Umbilical cord (tissue), 2 donors: ENCODE measurements at places on chromosomes 1 and 21. TPM values are rescaled to one million over a fixed set of nuclear protein-coding genes. Genes with fewer than 3 reads are reported as not detected.

DNA sequence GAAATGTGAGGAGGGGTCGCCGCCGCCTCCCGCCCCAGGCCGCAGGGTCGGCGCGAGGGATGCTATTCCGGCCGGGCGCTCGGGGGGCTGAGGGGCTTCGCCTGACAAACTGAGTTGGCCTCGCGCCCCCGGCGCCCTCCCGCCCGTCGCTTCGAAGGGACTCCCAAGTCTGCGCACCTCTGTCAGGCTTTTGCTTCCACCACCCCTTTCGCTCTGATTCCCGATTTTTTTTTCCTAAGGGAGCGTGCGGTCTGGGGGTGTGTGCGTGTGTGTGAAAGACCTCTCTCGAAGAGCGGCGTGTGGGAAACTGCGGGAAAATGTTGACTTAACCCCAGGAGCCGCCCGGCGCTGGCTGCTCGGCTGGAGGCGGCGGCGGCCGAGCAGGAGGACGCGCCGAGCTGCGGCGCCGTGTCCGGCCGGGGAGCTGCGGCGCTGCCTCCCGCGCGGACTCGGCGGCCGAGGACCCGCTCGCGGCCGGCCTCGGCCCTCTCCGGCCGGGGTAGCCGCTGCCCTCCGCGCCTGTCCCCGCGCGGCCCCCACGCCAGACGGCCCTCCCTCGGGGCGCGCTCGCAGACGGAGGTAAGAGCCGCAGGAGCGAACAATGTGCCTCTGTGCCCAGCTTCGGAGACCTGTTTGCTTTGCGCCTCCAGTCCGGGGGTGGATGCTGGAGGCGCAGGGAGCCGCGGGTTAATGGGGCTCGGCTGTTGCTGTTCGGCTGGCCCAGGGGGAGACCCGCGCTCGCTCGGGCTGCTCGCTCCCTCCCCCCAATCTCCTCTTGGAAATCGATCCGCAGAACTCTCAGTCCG is 1.1 kb downstream of the ADGRL2 start:
- peak; percentile 60 for DNase-seq

- no peak for DNase-seq
Measured at GRCh38 chr1:85025940-85026339, 22.4 kb downstream of the MCOLN3 start.

DNA sequence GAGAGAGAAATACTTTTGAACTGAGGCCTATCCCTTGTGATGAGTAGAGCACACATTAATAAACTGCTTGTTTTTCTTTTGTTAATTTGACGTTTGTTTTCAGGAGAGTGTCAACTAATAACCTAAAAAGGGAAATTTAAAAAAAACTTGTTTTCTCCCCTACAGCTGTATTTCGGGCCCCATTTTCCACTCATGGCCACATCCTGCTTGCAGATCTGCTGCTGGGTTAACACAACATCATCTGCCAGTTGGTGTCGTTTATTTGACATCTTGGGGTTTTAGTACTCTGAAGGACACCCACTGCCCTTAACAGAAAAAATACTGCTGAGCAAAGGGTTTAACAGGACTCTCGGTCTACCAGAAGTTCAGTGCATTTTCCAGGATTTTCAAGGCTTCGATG is 848 bp upstream of the PYHIN1 start:
- DNase-seq, result no peak

DNA sequence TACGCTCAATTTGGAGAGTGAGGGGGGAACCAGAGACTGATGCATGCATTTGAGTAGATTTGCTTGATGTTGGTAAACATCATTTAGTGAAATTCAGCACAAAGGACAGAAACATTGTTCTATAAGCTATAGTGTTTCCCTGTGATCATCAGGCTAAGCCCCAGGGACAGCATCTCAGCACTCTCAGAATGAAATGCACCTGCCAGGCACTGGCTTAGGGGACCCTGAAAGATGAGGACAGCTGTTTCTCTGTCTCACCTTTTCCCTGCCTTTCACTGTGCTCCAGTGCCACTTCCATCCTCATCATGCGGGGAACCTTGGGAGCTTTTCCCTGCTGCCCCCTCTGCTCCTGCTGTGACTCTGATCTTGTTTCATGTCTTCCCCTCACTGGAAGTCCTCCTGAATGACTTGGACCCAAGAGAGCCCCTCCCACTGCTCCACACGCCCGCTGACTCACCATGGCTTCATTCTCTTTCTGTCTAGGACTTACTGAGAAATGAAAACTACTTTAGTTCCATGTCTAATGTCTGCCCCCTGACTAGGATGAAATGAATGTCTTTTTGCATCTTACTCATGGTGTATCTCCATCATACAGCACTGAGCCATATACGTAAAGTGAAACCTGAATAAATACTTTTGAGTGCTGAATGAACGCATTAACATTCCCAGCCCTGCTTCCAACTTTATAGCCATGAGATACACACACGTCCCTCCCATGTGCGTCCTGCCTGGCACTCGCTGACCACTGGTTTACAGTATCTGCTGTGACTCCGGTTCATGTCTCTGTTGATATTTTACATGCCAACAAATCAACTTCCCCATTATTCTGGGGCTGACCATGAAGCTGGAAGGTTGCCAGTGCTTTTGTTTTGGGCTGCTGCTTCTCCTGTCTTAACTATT is 182.0 kb downstream of the PCP4 start:
- DNase-seq, result no peak

DNA sequence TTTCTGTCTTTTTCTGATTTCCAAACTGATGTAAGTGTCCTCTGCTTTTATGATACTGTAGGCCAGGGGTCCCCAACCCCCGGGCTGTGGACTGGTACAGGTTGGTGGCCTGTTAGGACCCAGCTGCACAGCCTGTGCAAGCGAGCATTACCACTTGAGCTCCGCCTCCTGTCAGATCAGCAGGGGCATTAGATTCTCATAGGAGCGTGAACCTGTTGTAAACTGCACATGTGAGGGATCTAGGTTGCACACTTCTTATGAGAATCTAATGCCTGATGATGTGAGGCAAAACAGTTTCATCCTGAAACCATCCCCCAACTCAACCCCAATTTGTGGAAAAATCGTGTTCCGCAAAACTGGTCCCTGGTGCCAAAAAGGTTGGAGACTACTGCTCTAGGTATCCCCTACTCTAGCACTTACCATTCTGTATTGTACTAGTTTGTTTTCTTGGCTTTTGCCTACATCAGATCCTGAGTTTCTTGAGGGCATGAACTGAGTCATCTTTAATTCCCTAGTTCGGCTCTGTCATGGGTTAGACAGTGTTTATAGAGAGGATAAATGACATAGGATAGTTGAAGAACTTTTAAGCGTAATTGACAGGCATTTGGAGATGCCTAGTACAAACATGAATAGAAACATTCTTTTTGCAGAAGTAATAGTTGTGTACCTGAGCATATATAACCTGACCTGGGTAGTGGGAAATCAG is 4.1 kb downstream of the ABCD3 start:
- no peak for DNase-seq

- DNase-seq, result peak; percentile 51
Measured at GRCh38 chr1:82284213-82284612, 483.5 kb downstream of the ADGRL2 start.

- no peak for DNase-seq
Measured at GRCh38 chr1:9316080-9316444, 23.4 kb downstream of the SPSB1 start.

DNA sequence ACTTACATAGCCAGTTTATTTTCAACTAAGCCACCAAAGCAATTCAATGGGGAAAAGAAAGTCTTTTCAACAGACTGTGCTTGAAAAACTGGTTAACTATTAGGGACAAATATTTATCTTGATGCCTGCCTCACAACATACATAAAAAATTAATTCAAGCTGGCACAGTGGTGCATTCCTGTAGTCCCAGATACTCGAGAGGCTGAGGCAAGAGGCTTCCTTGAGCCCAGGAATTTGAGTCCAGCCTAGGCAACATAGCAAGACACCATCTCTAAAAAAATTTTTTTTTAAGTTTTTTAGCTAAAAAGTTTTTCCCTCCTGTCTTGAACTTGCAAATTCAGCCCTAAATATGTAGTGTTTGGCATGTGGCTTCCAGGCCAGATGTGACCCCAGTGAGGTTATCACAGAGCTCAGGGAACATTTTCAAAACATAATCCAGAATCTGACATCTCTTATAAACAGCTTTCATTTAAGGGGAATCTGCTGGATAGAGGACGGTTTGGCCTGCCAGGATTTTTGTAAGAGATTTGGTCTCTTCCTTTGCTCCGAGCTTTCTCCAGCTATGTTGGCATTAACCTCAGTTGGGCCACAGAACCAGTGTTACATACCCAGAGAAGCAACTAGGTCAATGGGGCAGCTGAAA is 46.4 kb downstream of the COL6A1 start:
- DNase-seq, result peak; percentile 95

- DNase-seq, result peak; percentile 46
Measured at GRCh38 chr1:204941421-204942338, 71.0 kb downstream of the NFASC start.

GRCh38 chr21:15053500-15053899 is 11.3 kb downstream of the NRIP1 start:
- DNase-seq, result no peak

GRCh38 chr1:77239311-77239710 is 20.1 kb upstream of the PIGK start:
- no peak for DNase-seq

DNA sequence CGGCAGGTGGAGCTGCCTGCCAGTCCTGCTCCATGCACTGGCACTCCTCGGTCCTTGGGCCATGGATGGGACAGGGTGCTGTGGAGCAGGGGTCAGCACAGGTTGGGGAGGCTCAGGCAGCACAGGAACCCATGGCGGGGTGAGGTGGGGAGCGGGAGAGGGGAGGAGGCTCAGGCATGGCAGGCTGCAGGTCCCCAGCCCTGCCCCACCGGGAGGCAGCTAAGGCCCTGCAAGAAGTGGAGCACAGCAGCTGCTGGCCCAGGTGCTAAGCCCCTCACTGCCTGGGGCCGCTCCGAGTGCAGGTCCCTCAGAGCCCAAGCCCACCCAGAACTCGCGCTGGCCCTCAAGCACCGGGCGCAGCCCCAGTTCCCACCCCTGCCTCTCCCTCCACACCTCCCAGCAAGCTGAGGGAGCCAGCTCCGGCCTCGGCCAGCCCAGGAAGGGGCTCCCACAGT is 691 bp upstream of the GBP5 start:
- DNase-seq, result no peak

GRCh38 chr1:78831731-78832360 is 174.7 kb downstream of the ADGRL4 start:
- DNase-seq, result no peak

GRCh38 chr1:54965624-54966340 is 14.6 kb upstream of the TMEM61 start:
- DNase-seq, result peak; percentile 82

The KRTAP21-2 gene
- total RNA-seq, result not detected

The ATP1A4 gene
- 0.96 TPM for total RNA-seq

The SSX2IP gene
- 13.7 TPM for total RNA-seq

The OR14K1 gene
- total RNA-seq, result not detected

The CA6 gene
- not detected for total RNA-seq

The ID3 gene
- 151 TPM for total RNA-seq

The C1orf167 gene
- total RNA-seq, result 2.6 TPM

The C1orf115 gene
- 3.4 TPM for total RNA-seq
